ENCODE measurements at places on chromosomes 5 and 9.

DNA sequence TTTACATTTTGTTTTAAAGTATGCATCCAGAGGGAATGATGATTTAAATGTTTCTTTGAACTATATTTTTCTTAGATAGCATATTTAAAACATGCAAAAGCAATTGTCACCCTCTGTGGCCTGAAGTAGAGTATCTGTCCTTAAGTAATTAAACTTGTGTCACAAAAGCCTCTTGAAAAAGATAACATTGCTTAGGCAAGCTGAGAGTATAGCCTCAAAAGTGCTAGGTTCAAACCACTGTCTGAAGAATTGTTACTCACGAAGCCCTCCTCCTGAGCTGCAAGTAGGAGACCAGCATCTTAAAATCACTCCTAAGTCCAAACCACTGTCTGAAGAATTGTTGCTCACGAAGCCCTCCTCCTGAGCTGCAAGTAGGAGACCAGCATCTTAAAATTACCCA is 378.0 kb upstream of the PRR16 start:
- DNase-seq: no peak

DNA sequence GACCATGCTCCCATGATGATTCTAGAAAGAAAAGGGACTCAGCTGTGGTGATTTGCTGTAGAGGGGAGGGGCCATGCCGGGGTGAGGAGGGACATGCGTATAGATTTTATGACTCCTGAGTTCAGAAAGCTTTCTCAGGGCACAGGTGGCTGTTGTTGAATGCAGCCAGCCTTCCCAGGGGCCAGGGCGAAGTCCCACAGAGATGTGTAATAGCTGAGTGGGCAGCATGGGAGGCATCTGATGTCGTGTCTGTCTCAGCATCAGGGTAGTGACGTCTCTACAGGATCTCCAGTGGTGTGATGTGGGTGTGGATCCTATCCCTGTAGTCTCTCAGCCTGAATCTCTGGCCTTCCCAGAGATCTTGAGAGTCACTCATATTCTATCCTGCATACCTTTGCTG is 7.8 kb upstream of the BOD1 start:
- DNase-seq: no peak

- no peak for DNase-seq
These were observed 75.8 kb downstream of the OXCT1 start for GRCh38 chr5:41794471-41794870.

DNA sequence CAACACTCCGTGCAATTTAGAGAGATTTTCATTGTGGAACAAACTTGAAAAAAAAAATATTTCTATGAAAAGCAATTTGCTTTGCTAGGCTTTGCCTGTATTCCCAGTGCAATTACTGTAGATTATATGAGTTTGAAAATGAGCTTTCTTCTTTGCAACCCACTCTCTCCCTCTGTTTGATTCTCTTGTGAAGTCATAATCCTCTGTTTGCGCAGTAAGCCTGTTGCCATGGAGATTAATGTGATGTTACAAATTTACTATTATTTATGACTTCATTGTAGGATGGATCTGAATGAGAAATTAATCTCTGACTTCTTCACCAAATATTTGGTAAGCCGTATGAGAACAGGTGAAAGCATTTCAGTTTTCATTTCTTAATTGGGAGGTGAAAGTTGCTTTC is 320.3 kb downstream of the SPATA31D1 start:
- DNase-seq: no peak

GRCh38 chr5:173155912-173156311 is 11.6 kb downstream of the BNIP1 start:
- peak; percentile 16 for DNase-seq

- DNase-seq: peak; percentile 68
These were observed 22.8 kb upstream of the DUSP1 start for GRCh38 chr5:172793577-172794488.

DNA sequence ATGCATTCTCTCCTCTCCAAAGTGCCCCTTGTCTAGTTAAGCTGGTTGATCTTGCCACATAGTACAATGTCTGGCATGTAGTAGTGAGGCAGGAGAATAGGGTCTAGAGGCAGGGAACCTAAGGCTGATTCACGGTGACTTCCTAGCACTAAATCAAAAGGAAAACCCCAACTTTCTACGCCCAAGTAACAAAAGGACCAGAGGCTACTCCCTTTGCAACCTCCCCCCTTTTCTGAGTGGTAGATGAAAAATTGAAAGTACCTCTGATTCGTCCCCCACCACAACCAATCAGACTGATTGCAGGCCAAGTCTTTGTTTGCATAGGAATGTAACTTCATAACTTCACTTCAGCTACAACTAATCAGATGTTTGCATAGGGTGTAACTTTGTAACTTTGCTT is 278.8 kb downstream of the PSAT1 start:
- DNase-seq: no peak

- DNase-seq: no peak
These were observed 84.3 kb upstream of the RAPGEF1 start for GRCh38 chr9:131824155-131824594.

- no peak for DNase-seq
These were observed 1.6 kb downstream of the BASP1 start for GRCh38 chr5:17219006-17219422.

DNA sequence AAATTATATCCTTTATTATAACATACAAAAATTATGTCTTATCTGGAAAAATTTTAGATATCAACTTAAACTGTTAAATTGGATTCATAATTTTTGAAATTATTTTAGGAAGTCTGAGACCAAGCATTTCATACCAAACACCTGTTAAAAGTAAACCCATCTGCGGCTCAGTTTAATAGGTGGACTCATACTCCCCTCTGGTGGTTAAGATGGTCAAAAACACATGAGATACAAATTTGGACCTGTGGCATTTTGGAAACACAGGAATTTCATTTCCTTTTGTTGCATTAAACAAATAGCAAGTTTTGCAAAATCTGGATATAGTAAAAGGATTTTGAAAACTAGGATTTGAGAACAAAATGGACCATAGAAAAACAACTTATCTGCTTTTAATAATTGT is 53.7 kb downstream of the RGMB start:
- no peak for DNase-seq

DNA sequence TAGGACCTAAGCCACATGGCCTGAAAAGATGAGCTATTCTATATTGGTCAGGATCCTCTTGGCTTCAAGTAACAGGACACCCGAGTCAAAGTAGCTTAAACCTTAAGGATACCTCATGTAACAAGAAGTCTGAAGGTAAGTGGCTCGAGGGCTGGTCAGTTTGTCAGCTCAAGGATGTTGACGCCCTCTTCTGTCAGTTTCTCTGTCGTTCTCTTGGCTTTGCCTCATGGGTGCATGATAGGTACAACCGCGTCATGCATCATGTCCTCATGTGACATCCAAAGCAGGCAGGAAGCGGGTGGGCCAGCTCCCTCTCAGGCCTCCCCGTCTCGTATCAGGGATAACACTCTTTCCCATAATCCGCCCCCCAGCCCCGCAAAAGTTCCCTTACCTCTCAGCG is 22.1 kb upstream of the TCERG1 start:
- no peak for DNase-seq
